ENCODE measurements at places on chromosomes 11 and 22.
A peak's percentile ranks its signal among the peaks of the same experiment; 100 is the strongest.

GRCh38 chr11:119342362-119343130 is 1.9 kb upstream of the C1QTNF5 start:
- DNase-seq: no peak

DNA sequence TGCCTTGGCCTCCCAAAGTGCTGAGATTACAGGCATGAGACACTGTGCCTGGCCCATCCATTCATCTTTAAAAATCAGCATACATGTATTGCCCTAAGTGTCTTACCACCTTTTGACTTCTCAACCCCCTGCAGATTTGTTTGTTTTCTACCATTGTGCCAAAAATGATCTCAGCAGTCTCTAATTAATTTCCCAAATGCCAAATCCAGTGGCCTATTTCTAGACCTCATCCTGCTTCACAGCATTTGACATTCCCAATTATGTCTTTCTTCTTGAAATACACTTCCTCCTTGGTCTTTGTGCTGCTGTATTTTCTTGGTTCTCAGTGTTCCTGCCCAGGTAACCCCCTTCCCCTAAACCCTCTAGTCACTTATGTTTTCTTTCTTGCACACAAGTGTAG is 46.0 kb upstream of the GRAMD1B start:
- no peak for DNase-seq

DNA sequence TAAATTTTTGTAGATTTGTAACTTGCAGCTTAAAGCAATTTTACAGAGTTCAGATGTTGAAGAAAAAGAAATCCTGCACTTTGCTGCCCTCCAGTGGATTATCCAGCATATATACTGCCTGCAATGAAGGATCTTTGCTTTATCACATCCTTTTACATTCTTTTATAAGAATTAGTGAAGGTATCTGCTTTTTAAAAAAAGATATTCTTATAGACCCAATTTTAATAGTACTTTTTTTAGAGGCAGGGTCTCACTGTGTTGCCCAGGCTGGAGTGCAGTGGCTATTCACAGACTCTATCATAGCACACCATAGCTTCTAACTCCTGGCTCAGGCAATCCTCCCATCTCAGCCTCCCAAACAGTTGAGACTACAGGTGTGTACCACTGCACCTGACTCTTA is 60.7 kb downstream of the TTC17 start:
- peak; percentile 7 for DNase-seq

GRCh38 chr22:31136711-31137110 is 3.6 kb downstream of the PLA2G3 start:
- DNase-seq: no peak

GRCh38 chr11:119284344-119285157 is 32.4 kb downstream of the MCAM start:
- DNase-seq: peak; percentile 10

GRCh38 chr11:67300756-67301312 is 2.5 kb upstream of the SSH3 start:
- no peak for DNase-seq

GRCh38 chr11:76791861-76792260 is 8.7 kb downstream of the TSKU start:
- DNase-seq: no peak

DNA sequence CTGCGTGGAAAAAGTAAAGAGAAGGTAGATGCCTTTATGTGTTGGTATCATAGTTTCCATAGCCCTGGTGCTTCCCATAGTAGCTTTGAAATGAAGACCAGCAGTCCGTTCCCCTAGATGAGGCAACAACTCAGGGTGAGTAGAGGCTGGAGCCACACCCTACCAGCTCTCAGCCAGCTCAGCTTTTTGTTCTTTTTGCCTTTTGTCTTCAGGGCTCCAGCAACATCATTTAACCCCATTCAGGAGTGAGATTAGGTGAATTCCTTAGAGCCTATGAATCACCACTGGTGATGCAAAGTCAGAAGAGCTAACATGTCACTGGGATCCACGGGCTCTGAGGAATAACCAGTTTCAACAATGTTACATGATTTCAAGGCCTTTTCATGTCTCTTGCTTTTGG is 14.0 kb upstream of the SESN3 start:
- no peak for DNase-seq

- DNase-seq: no peak
Measured at GRCh38 chr11:110337570-110338193, 41.3 kb upstream of the RDX start.

Data from LNCaP clone FGC (cell line).